Large intestine (tissue), 12 donors: ENCODE measurements at places on chromosomes 16 and 17. TPM values are rescaled to one million over a fixed set of nuclear protein-coding genes. Genes with fewer than 3 reads are reported as not detected.

GRCh38 chr17:53353919-53354351 is 468.8 kb upstream of the KIF2B start:
- no peak for DNase-seq

- no peak for DNase-seq
These were observed 7.8 kb downstream of the PLCG2 start for GRCh38 chr16:81786868-81787267.

- DNase-seq = no peak
These were observed 15.2 kb downstream of the MRM3 start for GRCh38 chr17:797236-797840.

DNA sequence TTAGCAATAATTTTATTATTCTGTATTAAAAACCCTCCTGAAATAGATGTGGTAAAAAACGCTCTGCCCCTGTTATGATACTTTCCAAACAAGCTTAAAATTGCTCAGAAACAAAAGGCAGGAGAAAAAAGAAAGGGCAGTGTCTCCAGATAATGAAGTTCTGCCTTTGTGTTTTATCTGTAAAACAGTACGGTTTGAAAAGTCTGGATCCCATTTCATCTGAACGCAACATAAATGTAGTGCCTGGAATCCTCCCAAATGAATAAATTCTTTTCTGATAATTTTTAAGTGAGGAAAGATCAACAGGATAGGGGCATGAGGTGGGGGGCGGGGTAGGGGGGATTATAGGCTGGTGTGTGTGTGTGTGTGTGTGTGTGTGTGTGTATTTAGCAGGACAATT is 87.5 kb upstream of the SOX9 start:
- DNase-seq = no peak

GRCh38 chr16:24347556-24347955 is 91.4 kb downstream of the CACNG3 start:
- DNase-seq = no peak

DNA sequence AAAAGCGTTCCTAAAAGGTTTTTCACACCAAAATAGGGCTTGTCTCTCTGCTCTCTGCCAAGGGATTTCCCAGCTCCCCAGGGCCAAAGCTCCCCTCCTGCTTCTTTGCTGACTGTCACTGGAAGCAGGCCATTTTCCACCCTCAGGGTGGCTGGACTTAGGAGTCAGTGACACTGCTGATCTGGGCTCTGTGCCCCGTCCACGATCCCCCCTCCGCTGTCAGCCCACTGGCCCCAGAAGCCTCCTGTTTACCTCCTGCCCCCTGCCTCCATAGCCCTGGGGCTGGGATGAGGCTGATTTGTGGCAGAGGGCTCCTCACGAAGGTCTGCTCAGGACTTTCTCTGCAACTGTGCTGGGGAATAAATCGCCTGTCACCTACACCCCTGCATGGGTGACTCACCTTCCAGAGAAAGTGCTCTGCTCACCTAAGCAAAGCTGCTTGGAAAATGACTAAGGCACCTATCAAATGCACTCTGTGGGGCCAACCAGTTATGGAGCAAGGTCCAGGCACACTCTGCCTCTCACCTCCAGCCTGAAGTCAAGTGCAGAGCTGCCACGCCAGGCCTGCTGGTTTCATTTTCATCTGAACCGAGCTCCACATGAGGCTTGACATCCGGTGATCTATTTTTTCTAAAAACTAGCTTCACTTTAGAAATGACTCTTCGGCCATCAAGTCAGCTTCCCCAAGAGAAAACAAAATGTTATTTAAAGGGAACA is 4.9 kb downstream of the MAP3K14 start:
- DNase-seq = peak; percentile 98

- no peak for DNase-seq
These were observed 1.8 kb downstream of the ITGAX start for GRCh38 chr16:31356566-31357323.

DNA sequence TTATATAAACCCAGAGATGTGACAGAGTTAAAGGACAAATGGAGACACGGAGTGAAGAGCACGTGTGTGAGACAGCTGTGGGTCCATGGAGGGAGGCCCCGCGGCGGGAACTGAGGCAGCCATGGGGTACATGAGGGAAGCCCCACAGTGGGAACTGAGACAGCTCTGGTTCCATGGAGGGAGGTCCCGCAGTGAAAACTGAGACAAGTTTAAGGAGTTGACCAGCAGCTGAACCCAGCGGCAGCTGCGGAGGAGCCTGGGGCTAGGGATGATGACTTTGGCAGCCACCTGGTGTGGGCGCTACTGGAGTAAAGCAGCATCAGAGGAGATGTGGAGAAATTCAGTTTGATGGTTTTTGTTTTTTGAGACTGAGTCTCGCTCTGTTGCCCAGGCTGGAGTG is 185.1 kb downstream of the RPTOR start:
- DNase-seq = no peak

GRCh38 chr16:22969567-22969966 is 155.6 kb downstream of the HS3ST2 start:
- DNase-seq = no peak

GRCh38 chr16:81817296-81817695 is 38.2 kb downstream of the PLCG2 start:
- no peak for DNase-seq

DNA sequence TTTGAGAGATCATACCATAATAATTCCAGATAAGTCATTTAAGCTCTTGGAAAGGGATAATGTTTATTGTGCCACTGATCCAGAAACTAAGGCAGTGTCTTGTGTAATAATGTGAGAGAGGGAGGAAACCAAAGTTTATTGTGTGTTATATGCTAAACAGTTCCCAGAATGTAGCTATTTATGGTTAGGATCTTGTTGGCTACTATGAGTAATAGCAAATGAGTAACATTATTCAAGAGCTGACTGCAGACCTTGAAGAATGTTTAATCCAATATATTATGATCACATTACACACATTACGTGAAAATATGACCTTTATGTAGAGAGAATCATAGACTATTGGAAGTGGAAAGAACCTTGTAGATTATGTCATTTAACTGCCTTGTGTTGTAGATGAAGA is 139.5 kb downstream of the BCAS3 start:
- DNase-seq = no peak

DNA sequence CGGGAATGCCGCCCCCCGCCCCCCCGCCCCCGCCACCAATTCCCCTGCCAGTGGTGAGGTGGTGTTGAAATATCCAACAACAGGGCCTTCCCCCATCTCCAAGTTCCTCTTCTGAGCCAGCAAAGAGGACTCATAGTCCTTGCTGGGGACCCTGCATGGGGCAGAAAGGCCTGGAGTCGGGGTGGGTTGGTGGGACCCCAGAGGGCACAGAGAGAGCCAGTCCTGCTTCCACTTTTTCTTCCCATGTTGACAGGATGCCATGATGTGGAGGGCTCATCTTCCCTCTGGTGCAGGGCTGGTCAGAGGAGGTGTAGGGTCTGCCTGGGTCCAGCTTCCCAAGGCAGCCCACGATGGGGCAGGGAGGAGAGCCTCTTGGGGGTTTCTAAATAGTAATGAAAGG is 49.0 kb upstream of the PIK3R6 start:
- DNase-seq = no peak

DNA sequence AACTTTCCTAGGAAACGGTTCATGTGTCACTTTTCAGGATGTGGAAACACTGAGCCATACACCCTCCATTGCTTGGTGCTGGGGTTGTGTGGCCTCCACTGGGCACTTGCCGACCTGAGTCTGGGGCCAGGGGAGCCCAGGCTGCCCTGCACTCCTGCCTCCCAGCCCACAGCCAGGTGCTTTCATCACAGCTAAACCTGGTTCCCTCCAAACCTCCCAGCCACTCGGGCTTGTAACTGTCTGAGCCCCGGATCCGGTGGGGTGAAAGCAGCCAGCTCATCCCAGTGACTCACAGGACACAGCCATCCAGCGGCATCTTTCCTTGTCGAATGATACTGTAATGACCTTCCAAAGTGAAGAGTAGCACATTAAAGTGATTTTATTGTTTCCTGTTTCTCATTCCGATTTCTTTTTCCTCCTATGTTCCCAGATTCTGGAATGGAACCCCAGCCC is 19.8 kb downstream of the CARHSP1 start:
- no peak for DNase-seq

GRCh38 chr17:31472137-31472536 is 80.7 kb downstream of the RAB11FIP4 start:
- no peak for DNase-seq

DNA sequence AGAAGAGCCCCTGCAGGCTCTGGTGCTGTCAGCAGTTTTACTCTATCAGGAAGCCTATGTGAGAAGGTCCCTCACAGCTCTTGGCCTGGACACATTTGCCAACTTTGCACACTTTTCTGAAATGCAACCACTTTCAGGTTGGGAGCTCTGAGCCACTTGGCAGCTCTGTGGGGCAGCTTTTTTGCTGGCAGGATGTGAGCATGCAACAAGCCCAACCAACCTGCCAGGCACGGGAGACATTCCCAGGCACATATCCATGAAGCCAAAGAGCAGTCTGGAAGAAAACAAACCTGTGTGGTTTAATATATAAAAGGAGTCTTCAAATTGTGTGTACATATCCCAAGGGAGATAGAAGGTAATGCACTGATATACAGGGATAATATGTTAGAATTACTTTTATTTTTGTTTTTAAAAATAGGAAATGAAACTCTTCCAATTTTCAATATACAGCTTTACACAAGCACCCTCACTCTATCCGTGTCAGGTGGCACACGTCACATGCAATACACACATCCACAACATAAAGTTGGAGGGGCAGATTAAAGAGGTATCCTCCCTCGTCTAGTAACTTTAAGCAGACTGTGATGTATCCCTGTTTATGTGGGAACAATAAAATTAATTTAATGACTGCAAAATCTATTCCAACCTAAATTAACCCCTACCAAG is 57.4 kb upstream of the COX10 start:
- no peak for DNase-seq

- DNase-seq = no peak
These were observed 265.8 kb upstream of the ELAC2 start for GRCh38 chr17:13283606-13284005.

- DNase-seq = no peak
These were observed 19.5 kb upstream of the GAS7 start for GRCh38 chr17:10217916-10218315.

- DNase-seq = no peak
These were observed 97.1 kb upstream of the NOL11 start for GRCh38 chr17:67620636-67621035.

GRCh38 chr17:73291260-73291801 is 20.5 kb downstream of the CDC42EP4 start:
- no peak for DNase-seq

GRCh38 chr17:66348584-66349165 is 46.3 kb downstream of the PRKCA start:
- DNase-seq = peak; percentile 78

DNA sequence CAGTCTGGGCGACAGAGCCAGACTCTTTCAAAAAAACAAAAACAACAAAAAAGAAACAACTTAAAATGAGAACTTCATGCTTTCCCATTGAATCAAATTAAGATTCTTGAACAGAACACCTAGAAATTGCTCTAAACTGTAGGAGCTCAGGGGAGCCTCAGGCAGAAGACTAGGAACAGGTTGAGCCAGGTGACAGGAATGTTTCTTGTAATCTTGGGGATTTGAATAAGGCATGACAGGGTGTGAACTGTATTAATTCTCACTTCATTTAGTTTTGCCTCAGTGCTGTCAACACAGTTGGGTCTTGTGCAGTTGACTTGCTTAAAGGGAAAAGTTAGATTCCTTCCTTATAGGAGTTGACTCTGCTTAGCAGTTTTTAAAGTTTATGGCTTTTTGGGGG is 27.8 kb downstream of the SOCS7 start:
- DNase-seq = no peak

GRCh38 chr16:51734220-51734619 is 583.1 kb upstream of the SALL1 start:
- DNase-seq = peak; percentile 1

GRCh38 chr17:2044263-2044894 is 2.6 kb downstream of the OVCA2 start:
- no peak for DNase-seq

DNA sequence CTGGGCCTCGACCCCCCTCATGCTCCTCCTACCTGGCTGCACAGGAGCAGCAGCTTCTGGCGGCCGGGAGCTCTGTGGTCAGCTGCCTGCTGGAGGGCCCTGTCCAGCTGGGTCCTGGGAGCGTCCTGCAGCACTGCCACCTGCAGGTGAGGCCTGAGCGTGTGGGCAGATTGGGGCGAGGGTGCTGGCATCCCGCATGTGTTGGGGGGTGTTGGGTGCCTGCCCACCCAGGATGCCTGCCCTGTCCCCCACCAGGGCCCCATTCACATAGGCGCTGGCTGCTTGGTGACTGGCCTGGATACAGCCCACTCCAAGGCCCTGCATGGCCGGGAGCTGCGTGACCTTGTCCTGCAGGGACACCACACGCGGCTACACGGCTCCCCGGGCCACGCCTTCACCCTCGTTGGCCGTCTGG is 16.5 kb downstream of the FCSK start:
- DNase-seq = no peak

- no peak for DNase-seq
These were observed 437.7 kb downstream of the HS3ST3B1 start for GRCh38 chr17:14738652-14738988.

DNA sequence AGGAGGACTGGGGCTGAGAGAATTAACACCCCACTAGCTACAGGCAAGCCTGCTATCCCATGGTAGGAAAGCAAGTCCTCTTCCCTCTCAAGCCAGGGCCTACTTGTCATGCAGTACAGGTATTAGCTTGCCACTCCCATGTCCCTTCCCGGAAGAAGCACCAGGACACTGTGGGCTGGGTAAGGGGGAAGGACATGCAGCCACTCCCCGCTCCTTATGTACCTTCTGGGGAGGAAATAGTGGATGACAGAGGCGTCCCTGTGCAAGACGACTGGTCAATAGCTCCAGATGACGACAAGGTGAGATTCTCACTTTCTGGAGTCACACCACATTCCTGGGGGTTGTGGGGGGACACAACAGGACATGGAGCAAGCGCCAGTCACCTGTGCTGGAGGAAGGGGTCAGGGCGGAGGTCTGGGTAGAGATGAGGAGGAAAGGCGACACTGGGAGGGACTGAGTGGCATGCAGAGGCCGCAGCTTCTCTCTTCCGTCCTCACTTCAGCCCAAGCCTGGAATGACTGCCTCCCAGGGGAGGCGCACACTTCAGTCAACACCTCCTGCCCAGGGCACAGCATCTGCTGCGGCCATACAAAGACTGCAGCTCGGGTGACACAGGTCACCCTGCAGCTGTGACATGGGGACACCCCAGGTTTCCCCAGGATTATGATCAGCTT is 15.1 kb upstream of the FOXJ1 start:
- peak; percentile 32 for DNase-seq

The PDPK1 gene
- 39.7 TPM for polyA plus RNA-seq

The CYBA gene
- polyA plus RNA-seq = 195 TPM

The FKBP10 gene
- polyA plus RNA-seq = 43.2 TPM

The CLEC18A gene
- polyA plus RNA-seq = 0.99 TPM

The C1QTNF8 gene
- polyA plus RNA-seq = 0.03 TPM

The BEAN1 gene
- 1.5 TPM for polyA plus RNA-seq

The ZDHHC1 gene
- 6.9 TPM for polyA plus RNA-seq

The HAS3 gene
- polyA plus RNA-seq = 1.2 TPM

The SEPTIN12 gene
- not detected for polyA plus RNA-seq

The VKORC1 gene
- polyA plus RNA-seq = 51.8 TPM
